ENCODE measurements at places on chromosomes 4 and X.

- no peaks in the 10 kb centered on the region for H3K27me3 ChIP-seq
- no peak overlapping the region for H3K27ac ChIP-seq
These were observed 5.6 kb upstream of the SPRY1 start for GRCh38 chr4:123390846-123391456.

DNA sequence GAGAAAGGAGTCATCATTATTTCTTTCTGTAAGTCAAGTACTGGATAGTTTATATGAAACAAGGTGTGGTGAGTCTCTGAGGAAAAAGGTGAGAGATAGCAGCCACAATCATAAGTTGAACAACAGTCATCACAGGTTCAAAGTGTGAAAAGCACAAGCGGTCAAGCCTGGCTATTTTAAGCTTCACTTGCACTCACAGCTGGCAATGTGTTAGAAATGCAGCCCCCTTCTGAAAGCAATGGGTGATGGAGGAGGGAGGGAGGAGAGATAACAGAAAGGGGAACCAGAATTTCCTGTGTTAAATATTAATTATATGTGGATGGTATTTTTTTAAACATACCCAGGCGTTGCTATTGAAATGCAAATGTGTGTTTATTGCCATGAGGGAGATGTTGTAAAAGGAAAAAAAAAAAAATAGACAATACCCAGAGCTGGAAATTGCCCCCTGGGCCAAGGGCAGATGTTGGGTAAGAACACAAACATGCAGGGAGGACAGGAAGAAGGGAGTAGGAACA is 26.9 kb upstream of the BMP3 start:
- no peak for DNase-seq
- no peaks in the 10 kb centered on the region for H3K4me1 ChIP-seq
- H3K36me3 ChIP-seq, result no peaks in the 10 kb centered on the region
- no peak overlapping the region for H3K4me3 ChIP-seq

DNA sequence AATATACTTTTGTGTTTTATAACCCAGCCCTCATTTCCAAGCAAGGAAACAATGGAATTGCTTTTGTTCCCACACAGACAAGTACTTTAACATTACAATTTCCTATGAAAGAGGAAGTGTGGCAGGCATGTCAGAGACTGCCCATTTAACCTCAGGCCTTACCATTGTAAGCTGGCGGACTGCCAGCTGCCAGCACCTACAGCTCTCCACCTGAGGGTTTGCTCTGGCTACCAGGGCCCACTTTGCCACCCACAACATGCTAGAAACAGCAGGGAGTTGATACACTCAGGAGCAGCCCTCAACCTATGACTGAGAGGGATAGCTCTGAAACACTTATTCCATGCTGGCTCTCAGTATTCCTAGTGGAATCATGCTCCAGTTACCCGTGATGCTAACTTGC is 152.3 kb upstream of the PRDX4 start:
- no peak for DNase-seq
- no peak overlapping the region for H3K27ac ChIP-seq
- H3K36me3 ChIP-seq, result no peaks in the 10 kb centered on the region
- no peaks in the 10 kb centered on the region for H3K4me1 ChIP-seq

DNA sequence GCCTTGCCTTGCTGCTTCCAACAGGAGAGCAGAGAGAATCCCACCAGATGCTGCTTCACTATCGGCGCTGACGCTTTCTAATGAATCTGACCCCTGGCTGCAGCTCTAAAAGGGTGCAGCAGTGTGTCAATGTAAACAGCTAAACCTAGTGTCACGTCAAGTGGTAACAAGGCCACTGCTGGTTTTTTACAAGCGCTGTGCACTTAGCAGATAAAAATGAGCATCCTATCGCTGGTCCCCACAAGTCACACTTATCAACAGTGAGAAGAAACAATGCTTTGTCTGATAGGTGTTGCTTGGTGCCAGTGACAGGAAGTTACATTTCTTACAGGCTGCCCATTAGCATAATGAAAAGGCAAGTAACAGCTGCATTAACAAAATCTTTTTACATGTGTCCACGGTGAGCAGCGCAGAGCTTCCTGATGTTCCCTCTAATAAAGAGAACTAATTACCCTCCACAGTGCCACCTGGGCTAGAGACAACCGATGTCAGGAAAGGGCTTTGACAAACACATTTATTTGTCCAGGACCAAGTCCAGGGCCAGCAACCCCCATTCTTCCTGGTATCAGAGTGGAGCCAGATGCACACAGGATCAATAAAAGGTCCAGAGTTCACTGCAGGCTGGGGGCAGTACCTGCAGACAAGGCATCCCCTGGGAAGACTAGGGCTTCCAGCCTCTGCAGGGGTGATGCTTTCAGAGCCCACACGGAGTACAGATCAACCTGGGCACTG is 176.0 kb downstream of the MGST2 start:
- no peaks in the 10 kb centered on the region for H3K36me3 ChIP-seq
- H3K4me3 ChIP-seq, result no peak overlapping the region
- no peak overlapping the region for H3K27ac ChIP-seq

- no peak overlapping the region for H3K27ac ChIP-seq
- H3K27me3 ChIP-seq, result no peaks in the 10 kb centered on the region
- H3K36me3 ChIP-seq, result no peaks in the 10 kb centered on the region
These were observed 779.6 kb upstream of the HTR2C start for GRCh38 chrX:113804291-113804690.

GRCh38 chrX:150240643-150240970 is 122.5 kb upstream of the MAMLD1 start:
- H3K4me3 ChIP-seq, result no peak overlapping the region
- no peak for DNase-seq
- H3K4me1 ChIP-seq, result no peaks in the 10 kb centered on the region
- no peaks in the 10 kb centered on the region for H3K36me3 ChIP-seq
- no peaks in the 10 kb centered on the region for H3K27me3 ChIP-seq

DNA sequence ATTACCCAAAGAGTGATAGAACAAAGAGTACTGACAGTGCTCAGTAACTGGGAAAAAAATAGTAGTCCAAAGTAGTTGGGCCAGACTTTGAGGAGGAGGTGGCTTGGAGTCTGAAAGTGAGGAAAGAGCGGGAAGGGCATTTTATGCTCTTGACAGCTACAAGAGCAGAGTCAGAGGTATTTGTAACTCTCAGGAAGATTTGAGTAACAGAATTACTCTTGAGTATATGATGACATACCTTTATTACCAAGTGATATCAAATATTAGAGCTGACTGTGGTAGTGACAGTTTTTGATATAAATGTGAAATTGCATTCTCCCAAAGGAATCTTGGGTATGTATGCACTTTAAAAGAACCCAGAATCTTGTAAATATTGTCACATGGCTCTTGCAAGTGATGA is 2.2 kb downstream of the SLAIN2 start:
- no peak overlapping the region for H3K27ac ChIP-seq
- peaks cover 17% of the 10 kb centered on the region for H3K4me1 ChIP-seq
- no peak overlapping the region for H3K4me3 ChIP-seq
- no peak for DNase-seq
- peaks cover 4% of the 10 kb centered on the region for H3K36me3 ChIP-seq

GRCh38 chr4:3684546-3684945 is 81.6 kb upstream of the ADRA2C start:
- no peaks in the 10 kb centered on the region for H3K4me1 ChIP-seq
- H3K27ac ChIP-seq, result no peak overlapping the region
- no peaks in the 10 kb centered on the region for H3K27me3 ChIP-seq
- no peaks in the 10 kb centered on the region for H3K36me3 ChIP-seq

GRCh38 chr4:176780995-176781738 is 11.6 kb downstream of the VEGFC start:
- no peak overlapping the region for H3K4me3 ChIP-seq
- H3K27ac ChIP-seq, result no peak overlapping the region
- H3K4me1 ChIP-seq, result no peaks in the 10 kb centered on the region
- H3K27me3 ChIP-seq, result no peaks in the 10 kb centered on the region
- H3K36me3 ChIP-seq, result no peaks in the 10 kb centered on the region

- H3K36me3 ChIP-seq, result no peaks in the 10 kb centered on the region
- no peak for DNase-seq
- H3K4me3 ChIP-seq, result no peak overlapping the region
- no peaks in the 10 kb centered on the region for H3K4me1 ChIP-seq
- H3K27me3 ChIP-seq, result no peaks in the 10 kb centered on the region
These were observed 1592.9 kb upstream of the TENM3 start for GRCh38 chr4:180650273-180650672.
